ENCODE measurements at places on chromosomes 12 and 14. TPM values are rescaled to one million over a fixed set of nuclear protein-coding genes. Genes with fewer than 3 reads are reported as not detected.

Gene RBP5
- total RNA-seq = not detected

Gene P2RX2
- not detected for total RNA-seq

Gene HNRNPC
- total RNA-seq = 713 TPM

Gene RAB15
- total RNA-seq = 6.3 TPM

Gene SIX4
- total RNA-seq = 1.4 TPM

Gene FBXL14
- 26.5 TPM for total RNA-seq

Gene SART3
- 87.3 TPM for total RNA-seq

Gene OVCH1
- total RNA-seq = not detected

Gene TTLL5
- total RNA-seq = 32.2 TPM

Gene RASSF3
- 72.8 TPM for total RNA-seq

Gene RILPL1
- 1.2 TPM for total RNA-seq

Gene KRT72
- total RNA-seq = 1.6 TPM

Gene GALNT8
- 1.1 TPM for total RNA-seq

Gene C14orf180
- total RNA-seq = not detected

Gene CNPY2
- total RNA-seq = 141 TPM

Gene KLHL33
- not detected for total RNA-seq

Gene TIGAR
- 14.2 TPM for total RNA-seq

Gene KCTD10
- 52.5 TPM for total RNA-seq

Gene RBM19
- 57.2 TPM for total RNA-seq

Gene ATXN3
- total RNA-seq = 24.2 TPM

Gene CLEC2D
- total RNA-seq = 407 TPM

Gene CPNE6
- total RNA-seq = not detected

Gene OAS1
- 155 TPM for total RNA-seq

Gene FGF6
- not detected for total RNA-seq

Gene PLBD1
- total RNA-seq = not detected

Gene KLRK1
- total RNA-seq = 0.12 TPM

Gene SYNDIG1L
- not detected for total RNA-seq

Gene OR5AU1
- not detected for total RNA-seq

Gene SMIM41
- 0.25 TPM for total RNA-seq

Gene IL22
- 4.1 TPM for total RNA-seq

Gene CLEC12A
- 1.7 TPM for total RNA-seq

Gene INSM2
- not detected for total RNA-seq

Gene OR6C4
- total RNA-seq = not detected

Gene MYBPC1
- not detected for total RNA-seq

Gene TMEM117
- total RNA-seq = 1.1 TPM

Gene OR10AD1
- not detected for total RNA-seq

Gene GLT8D2
- total RNA-seq = 0.24 TPM

Gene KRT71
- total RNA-seq = not detected

Gene PPP1R36
- total RNA-seq = not detected

Gene SERPINA10
- total RNA-seq = not detected

Gene SAMD15
- total RNA-seq = not detected

Gene ADAM21
- not detected for total RNA-seq

Gene CPNE8
- total RNA-seq = 3.3 TPM

Gene GPR84
- 2.4 TPM for total RNA-seq

Gene GPR132
- total RNA-seq = 48.6 TPM

Gene PTPRQ
- not detected for total RNA-seq

Gene BBS10
- 4.5 TPM for total RNA-seq

Gene VRTN
- total RNA-seq = not detected

Gene CD4
- 279 TPM for total RNA-seq

Gene RHEBL1
- total RNA-seq = 10.4 TPM

Gene CDKN1B
- 96.9 TPM for total RNA-seq

Gene TMEM179
- total RNA-seq = 0.15 TPM

Gene AMIGO2
- total RNA-seq = 4.7 TPM

Gene LTBP2
- 0.07 TPM for total RNA-seq

Gene NID2
- 0.61 TPM for total RNA-seq

Gene ALDH6A1
- total RNA-seq = 10.8 TPM

All from T-helper 1 cell treated with Interleukin-12 subunit alpha and Interleukin-12 subunit beta and Interleukin-4 antibody, amounts not matched to agents 30 ng/mL and 1 ng/mL, for 36 hours (primary cell).